Stimulated activated CD8-positive, alpha-beta memory T cell treated with anti-CD3 and anti-CD28 coated beads, Interleukin-15, amount 100 ng/mL, for 4 hours (primary cell): ENCODE measurements at places on chromosomes 4 and X.

GRCh38 chr4:107196312-107196711 lies 160.2 kb upstream of the DKK2 start:
- DNase-seq, result no peak

DNA sequence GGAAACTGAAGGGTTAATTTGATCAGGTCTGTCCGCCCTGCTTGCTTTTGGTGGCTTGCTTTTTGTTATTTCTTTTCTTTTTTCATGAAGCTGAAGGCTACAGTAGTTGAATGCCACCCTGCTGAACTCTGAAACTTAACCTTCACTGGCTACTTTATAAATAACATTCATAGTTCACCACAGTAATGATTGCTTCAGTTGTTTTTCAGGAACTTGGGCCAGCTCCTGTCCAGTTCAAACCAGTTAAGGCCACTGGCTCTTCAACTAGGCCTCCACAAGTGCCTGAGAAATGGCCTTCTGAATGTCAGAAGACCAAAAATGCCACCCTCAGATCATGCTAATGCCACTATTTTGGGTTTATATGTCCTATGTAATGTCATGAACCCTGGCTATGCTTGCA lies 7.7 kb upstream of the ASB9 start:
- no peak for DNase-seq

GRCh38 chr4:4328840-4329239 lies 38.8 kb downstream of the ZBTB49 start:
- DNase-seq, result no peak

DNA sequence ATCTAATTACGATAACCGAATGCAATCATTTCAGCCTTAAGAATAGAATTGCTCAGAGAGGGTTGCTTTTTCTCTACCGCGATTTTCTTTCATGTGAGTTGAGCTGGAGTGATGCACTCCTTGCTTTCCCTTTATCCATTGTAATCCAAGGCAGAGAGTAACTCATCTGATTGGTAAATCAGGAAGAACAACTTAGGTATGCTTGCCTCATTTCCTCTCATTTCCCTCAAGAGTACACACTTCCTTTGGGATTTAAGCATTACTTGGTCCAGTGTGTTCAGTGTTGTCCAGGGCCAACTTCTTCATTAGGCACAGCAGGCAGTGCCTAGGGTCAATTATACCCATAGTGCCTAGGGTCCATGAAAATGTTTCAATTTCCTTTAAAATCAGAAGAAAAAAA lies 15.7 kb upstream of the N4BP2 start:
- DNase-seq, result no peak

DNA sequence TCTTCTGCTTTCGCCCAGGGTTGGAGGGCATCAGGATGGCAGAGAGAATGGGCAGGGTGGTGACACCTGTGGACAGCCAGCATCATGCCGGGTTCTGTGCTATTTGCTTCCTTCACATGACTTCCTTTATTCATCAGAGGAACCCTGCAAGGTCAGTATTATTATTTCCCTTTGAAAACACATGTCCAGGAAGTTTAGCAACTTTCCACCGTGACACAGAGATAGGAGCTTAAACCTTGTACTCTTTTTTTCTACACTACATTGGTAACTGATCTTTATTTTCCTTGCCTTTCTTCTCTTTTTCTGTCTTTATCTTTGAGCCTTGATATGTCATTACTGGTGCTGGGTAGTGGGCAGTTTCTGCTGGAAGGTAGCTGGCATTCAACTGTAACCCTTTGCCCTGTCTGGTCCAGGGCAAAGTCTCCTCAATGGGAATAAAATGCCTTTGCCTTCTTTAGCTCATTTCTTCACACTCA lies 5.0 kb upstream of the MGST2 start:
- DNase-seq, result no peak

GRCh38 chr4:159271856-159272255 lies 169.0 kb downstream of the RAPGEF2 start:
- DNase-seq, result no peak

- DNase-seq, result no peak
These were observed 99.2 kb upstream of the RAPGEF2 start for GRCh38 chr4:159003420-159004253.

- DNase-seq, result no peak
These were observed 44.8 kb upstream of the PITX2 start for GRCh38 chr4:110667670-110668069.

DNA sequence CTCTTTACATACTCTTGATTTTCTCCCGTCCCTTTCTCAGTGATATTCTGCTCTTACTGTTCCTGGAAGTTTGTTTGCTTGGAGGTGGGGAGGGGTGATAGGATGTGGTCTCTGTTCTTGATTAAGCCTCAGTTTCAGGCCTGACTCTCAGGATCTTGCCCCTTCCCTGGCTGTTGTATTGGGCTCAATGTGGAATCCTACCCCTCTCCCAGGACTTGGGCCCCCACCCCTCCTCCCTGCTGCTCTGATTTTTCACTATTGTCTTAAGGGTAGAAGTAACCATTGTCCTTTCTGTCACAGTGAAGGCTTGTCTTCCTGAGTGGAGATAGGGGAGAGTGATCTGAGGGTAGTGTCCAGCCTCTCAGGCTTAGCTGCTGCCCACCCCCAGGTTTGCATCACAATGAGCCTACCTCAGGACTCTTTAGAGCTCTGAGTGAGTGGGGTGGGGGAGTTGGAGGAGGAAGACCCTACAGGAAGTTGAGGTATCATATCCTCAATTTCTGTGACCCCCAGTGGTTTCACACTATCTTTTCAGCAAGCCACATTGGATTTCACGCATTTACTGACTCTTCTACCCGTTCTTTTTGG lies 16.5 kb downstream of the CDKL5 start:
- DNase-seq, result no peak

- DNase-seq, result no peak
These were observed 40.4 kb upstream of the MAP3K15 start for GRCh38 chrX:19555683-19556082.

- no peak for DNase-seq
These were observed 104.3 kb upstream of the IGSF1 start for GRCh38 chrX:131393426-131393825.

GRCh38 chr4:62640296-62640695 lies 1440.2 kb downstream of the ADGRL3 start:
- no peak for DNase-seq

- DNase-seq, result no peak
These were observed 17.1 kb downstream of the HSD17B13 start for GRCh38 chr4:87305562-87305961.

DNA sequence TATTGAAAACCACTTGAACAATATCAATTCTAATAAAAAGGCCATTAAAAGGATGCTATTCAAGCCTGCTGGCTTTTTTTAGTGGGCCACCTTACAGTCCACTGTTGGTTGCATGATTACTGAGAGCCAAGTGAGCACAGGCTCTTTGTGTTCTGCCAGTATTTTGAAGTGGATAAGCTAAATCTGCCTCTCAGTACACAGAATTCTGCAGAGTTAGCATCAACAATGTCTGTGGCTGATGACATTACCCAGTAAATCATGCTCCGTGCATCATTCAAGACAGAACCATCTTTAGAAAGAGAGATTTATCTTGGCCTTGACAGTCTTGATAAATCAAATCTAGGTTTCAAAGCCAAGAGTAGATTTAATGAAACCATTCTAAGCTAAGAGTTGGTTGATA lies 119.0 kb upstream of the GNPDA2 start:
- DNase-seq, result no peak

DNA sequence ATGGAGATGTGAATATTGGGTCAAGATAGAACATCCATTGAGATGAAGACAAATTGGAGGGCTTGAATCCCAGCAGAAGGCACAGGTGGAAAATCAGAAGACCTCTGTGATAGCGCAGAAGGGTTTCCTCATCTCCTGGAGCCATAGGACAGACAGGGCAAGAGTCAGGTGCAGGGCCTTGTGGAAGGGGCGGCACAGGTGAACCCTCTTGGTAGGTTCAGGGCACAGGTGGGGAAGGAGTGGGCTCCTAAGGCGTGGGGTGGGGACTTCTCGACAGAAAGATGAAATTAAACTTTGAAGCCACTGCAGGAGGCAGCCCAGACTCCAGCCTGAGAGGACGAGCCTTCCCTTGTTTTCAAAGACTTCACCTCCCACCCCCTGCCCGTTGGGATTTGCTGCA lies 9.3 kb upstream of the RGS12 start:
- no peak for DNase-seq
